ENCODE measurements at places on chromosomes 16 and 17.

DNA sequence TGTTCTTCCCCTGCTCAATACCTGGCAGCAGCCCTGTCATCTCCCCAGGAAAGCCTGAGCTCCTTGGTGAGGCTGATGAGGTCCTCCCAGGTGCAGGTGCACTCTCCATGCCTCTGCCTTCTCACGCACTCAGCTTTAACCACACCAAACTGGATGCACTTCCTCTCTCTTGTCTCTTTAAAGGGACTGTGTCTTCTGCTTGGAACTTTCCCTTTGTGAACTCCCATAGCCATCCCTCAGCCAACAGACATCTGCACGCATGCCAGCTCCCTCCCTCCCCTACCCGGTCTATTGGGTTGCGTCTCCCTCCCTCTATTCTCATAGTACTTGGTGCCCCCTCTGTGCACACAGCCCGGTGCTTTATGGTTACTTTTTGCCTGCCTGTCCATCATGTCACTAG, 231.2 kb downstream of the MSI2 start:
- no peak for DNase-seq

DNA sequence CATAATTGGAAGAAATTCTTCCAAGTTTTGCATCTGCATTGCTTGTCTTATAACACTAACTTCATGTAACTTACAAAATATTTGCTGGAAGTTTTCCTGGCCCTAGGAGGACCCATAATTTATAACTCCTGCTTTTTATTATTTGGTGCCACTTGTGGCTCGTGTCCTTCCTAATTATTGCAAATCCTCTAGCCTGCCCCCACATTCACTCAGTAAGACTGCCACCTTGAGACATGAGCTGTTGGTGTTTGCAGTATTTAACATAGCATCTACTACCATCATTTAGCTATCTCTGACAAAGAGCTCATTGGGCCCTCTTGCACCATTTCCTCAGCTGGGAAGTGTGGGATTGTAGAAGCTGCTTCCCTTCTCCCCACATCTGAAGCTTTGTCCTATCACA, 49.5 kb downstream of the FTO start:
- no peak for DNase-seq

GRCh38 chr16:3706253-3707012, 10.9 kb downstream of the TRAP1 start:
- DNase-seq: no peak

- no peak for DNase-seq
These were observed 99.4 kb upstream of the SDK2 start for GRCh38 chr17:73743518-73744201.

DNA sequence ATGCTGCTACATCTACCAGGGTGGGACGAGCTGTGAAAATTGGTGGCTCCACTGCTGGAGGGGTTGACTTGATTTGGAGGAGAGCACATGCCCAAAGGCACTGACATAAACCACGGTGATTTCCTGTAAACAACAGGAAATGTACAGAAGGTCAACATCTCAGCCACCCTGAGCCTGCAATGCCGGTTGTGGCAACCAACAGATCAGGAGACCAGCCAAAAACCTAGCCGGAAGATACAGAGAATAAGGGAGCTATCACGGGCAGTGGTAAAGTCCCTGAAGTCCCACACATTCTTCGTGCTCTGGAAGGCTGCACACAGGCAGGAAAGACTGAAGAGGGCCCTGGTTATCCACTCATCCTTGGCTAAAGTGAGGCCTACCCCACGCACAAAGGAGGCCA, 56.2 kb downstream of the ADCY9 start:
- DNase-seq: no peak

GRCh38 chr17:76152591-76152990, 11.5 kb upstream of the FOXJ1 start:
- DNase-seq: no peak

- peak; percentile 72 for DNase-seq
These were observed 19.4 kb downstream of the TMEM94 start for GRCh38 chr17:75475851-75476250.

GRCh38 chr17:72120642-72121163, at the start of gene SOX9:
SOX9 (plus strand) TSS chr17:72121020; CDS start chr17:72121392, 372 bp downstream.
- peak; percentile 96 for DNase-seq

DNA sequence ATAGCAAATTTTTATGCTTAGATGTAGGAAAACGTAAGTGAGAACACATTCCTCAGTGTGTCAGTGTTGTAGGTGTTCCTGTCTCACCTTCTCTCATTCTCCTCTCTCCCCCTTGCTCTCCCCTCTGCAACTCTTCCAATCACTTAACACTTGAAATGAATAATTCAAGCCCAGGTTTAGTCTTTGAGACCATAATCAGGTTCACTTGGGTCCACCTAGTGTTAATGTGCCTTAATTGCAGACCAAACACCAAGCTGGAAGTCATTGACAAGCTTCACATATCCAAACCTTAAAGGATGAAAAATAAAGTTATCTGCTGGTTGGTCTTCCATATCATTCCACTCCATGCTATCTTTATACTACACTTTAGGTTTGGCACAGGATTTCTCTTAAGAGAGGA, 37.0 kb downstream of the STXBP4 start:
- DNase-seq: no peak

GRCh38 chr17:60039114-60039846, 39.4 kb downstream of the HEATR6 start:
- no peak for DNase-seq

DNA sequence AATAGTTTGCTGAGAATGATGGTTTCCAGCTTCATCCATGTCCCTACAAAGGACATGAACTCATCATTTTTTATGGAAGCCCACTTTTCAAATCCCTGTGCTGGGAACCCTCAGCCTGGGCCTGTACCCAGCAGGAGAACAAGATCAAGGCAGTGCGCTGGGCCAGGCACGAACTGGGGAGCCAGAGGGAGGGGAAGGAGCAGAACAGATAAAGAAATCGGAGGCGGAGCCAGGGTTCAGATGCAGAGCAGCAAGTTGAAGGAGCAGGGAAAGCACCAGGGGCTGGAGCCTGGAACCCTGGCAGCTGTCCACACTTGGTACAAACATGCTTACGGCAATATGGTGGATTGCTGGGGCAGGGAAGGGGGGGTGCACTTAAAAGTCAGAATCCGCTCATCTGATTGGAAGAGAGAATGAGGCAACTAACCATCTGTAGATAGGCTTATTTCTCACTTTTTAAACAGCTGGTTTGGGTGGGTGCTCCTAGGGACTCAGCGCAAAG, 107.5 kb downstream of the NOG start:
- no peak for DNase-seq

DNA sequence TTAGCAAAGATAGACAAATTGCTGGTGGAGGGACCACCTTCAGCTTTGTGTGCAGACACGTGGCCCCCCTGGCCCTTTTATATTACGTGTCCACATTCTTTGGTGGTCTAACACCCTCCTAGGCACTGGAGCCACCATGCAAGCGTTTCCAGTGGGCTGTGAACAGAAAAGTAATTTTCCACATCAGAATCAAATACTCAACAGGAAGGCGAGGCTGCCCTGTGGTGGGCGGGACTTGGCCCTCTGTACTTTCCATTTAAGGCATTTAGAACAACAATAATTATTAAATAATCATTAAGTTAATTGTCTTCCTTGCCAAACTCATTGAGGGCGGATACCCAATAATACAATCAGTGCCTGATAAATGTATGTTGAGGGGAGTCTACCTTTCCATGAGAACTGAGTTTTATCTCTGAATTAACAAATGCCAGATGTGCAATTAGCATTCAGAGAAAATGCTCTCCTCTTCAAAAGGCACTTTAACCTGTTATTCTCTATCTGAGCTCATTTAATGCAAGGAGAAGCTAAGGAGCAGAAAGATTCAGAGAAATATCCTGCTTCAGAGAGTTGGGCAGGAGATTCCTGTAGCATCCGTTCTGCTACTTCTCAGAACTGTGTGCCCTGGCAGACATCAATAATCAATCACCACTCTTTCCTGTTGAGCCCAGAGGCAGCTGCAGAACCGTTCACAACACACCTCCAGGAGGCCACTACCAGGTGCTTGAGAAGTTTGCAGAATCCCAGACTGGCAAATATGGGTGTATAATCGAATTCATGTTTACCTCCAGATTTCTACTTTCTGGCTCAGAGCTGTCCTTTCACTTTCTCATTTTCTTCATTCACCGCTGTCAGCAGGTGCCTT, 109.4 kb downstream of the CMIP start:
- DNase-seq: no peak

- no peak for DNase-seq
These were observed 7.0 kb upstream of the UBE2Z start for GRCh38 chr17:48901241-48901640.

- DNase-seq: no peak
These were observed 13.8 kb downstream of the LPO start for GRCh38 chr17:58252141-58252540.

- DNase-seq: peak; percentile 52
These were observed 1.8 kb upstream of the BCAR1 start for GRCh38 chr16:75252946-75253911.

DNA sequence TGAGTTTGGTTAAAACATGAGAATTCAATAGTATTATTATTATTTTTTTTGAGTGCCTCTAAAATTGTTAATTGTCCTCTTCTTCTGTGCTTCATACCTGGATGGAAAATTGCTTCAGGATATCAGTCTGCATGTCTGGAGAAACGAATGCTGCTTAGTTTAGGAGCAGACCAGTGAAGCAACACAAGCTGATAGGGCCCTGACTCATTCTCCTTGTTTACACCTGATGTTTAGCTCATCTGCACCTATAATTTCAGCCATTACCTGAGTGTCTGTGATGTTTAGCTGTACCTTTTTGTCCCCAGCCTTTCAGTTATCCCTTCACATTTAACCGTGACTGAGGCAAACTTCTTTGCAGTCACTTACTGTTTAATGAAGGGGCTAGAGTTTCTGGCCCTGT, 14.8 kb downstream of the SNTB2 start:
- no peak for DNase-seq

DNA sequence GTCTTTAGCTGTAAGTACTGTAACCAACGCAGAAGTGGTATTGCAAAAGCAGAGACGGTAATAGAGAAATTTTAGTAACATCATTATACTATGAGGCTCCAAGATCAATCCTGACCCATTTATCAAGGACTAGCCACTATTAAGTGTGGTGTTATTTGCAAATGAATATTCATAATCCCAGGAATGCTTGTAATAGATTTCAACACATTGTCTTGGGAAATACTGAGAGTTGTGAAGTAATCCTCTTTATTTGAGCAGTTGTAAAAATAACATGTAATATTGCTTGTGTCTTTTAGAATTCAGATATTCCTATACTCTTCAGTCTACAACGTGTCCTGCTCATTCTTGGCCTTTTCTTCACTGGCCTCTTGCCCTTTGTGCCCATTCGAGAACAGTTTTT, 46.4 kb downstream of the GDPD1 start:
- no peak for DNase-seq

DNA sequence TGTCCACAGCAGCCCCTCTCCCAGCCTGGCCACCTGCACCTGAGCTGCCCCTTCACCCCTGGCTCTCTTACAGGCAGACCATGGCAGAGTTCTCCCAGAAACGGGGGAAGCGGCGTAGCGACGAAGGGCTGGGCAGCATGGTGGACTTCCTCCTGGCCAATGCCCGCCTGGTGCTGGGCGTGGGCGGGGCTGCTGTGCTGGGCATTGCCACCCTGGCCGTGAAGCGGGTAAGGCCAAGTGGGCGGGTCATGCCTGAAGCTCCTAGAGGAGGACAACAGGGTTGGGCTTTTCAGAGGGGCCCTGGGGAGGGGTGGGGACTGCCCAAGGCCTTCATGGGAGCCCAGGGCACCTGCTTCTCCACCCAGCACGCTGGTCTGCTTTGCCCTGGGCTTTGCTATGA, 2.2 kb downstream of the MIEF2 start:
- DNase-seq: peak; percentile 26

- no peak for DNase-seq
These were observed 27.9 kb downstream of the MBTPS1 start for GRCh38 chr16:84088695-84089395.

DNA sequence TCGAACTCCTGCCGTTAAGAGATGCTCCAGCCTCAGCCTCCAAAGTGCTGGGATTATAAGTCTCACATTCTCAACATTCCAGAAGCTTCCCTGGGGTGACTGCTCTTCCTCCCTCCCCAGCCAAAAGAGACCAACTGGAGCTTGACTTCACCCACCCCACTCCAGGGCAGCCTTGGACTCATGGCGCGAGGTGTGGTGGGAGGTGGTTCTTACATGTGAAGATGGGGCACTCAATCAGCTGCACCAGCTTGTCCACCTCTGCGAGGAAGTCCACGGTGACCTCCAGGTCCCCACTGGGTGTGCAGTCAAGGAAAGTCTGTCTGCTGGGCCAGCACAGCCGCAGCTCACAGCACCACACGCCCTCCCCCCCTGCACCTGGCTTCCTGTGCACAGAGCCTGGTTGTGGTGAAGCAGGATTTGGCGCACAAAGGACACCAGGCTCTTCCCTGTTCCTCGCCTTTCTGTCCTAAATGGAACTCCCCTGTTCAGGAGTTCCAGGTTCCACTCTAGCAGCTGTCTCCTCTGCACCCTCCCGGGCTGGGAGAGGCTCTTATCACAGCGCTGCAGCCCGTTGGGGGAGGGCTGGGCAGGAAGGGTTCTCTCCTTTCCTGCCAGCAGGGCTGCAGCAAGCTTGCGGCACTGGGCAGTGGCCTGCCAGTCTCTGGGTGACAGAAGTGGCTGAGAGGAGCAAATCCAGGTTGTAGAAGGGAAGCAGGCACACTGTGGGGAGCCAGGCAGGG, 9.6 kb upstream of the MTSS2 start:
- no peak for DNase-seq

GRCh38 chr16:27472091-27473020, 70.4 kb downstream of the IL21R start:
- DNase-seq: peak; percentile 17

DNA sequence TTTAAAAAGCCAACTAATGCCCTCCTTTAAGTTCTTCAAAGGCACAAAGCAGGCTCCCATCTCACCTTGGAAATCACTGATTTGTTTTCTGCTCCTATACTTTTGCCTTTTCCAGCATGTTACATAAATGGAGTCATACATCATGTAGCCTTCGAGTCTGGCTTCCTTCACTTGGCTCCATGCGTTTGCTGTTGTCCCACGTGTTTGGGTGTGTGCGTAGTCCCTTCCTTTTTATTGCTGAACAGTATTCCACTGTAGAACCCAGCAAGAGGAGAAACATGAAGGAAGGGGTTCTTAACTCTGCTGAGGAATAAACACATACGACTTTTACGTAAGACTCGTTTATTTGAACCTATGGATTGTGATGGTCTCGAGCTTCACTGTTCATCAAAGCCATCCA, 82.0 kb downstream of the GPRC5B start:
- no peak for DNase-seq

DNA sequence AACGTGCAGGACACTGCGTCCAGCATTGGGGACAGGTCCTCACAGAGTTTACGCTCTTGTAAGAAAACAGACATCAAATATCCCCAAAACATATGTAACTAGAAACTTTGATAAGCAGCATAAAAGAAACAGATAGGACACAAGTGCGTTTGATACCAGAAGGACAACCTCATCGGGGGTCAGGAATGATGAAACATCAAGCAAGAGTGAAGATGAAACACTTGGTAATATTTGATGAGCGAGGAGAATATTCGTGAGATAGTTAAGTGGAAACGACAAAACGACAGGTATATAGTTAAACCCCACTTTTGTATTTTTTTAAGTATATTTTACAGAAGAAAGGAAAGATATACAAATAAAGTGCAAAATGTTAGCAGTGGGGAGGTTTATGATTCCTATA, 55.9 kb downstream of the NXN start:
- DNase-seq: no peak

GRCh38 chr17:31915456-31916100, 14.1 kb upstream of the UTP6 start:
- no peak for DNase-seq

All from left hindlimb (tissue), 1 donor.